T-helper 2 cell treated with Interferon-gamma antibody and Interleukin-4, amounts not matched to agents 100 ng/mL and 5 ng/mL, for 36 hours (primary cell): ENCODE measurements at places on chromosomes 2 and 18. TPM values are rescaled to one million over a fixed set of nuclear protein-coding genes. Genes with fewer than 3 reads are reported as not detected.

The DTNA gene
- 0.25 TPM in 1 of 2 replicates, not detected in the other for total RNA-seq

The CYP27C1 gene
- not detected in 2 replicates for total RNA-seq

The DES gene
- not detected in 2 replicates for total RNA-seq

The IL36RN gene
- total RNA-seq = not detected in 2 replicates

The NMUR1 gene
- 6.9 and 8.1 TPM in 2 replicates for total RNA-seq

The NUP35 gene
- 23.4 and 23.7 TPM in 2 replicates for total RNA-seq

The HES6 gene
- total RNA-seq = 5.9 and 8.0 TPM in 2 replicates

The SCN7A gene
- total RNA-seq = not detected in 2 replicates

The TBC1D8 gene
- 0.66 and 0.73 TPM in 2 replicates for total RNA-seq

The CD8B2 gene
- total RNA-seq = 0.11 TPM in 1 of 2 replicates, not detected in the other

The C2orf81 gene
- total RNA-seq = 1.0 and 1.5 TPM in 2 replicates

The SFTPB gene
- total RNA-seq = not detected in 2 replicates

The NYAP2 gene
- total RNA-seq = not detected in 2 replicates

The EPHA4 gene
- 6.6 and 7.0 TPM in 2 replicates for total RNA-seq

The ZNF638 gene
- total RNA-seq = 93.3 and 96.0 TPM in 2 replicates

The MC2R gene
- total RNA-seq = not detected in 2 replicates

The SCYGR4 gene
- not detected in 2 replicates for total RNA-seq

The BOK gene
- total RNA-seq = 0.05 TPM in 1 of 2 replicates, not detected in the other

The SMC6 gene
- total RNA-seq = 43.3 and 43.4 TPM in 2 replicates

The SP5 gene
- 0.09 TPM in 1 of 2 replicates, not detected in the other for total RNA-seq

The SIX3 gene
- 0.14 and 0.18 TPM in 2 replicates for total RNA-seq

The CYP27A1 gene
- 0.18 TPM in 1 of 2 replicates, not detected in the other for total RNA-seq

The CYS1 gene
- 0.70 and 0.73 TPM in 2 replicates for total RNA-seq

The CLEC4F gene
- not detected in 2 replicates for total RNA-seq

The AQP12A gene
- total RNA-seq = not detected in 2 replicates

The SUMO1 gene
- total RNA-seq = 99.3 and 100 TPM in 2 replicates

The CBLN2 gene
- total RNA-seq = not detected in 2 replicates

The FBXO36 gene
- 0.41 and 0.52 TPM in 2 replicates for total RNA-seq

The CPSF3 gene
- total RNA-seq = 54.7 and 56.2 TPM in 2 replicates

The DLX1 gene
- not detected in 2 replicates for total RNA-seq

The TWSG1 gene
- 7.1 and 8.1 TPM in 2 replicates for total RNA-seq

The CFAP53 gene
- 0.34 and 0.55 TPM in 2 replicates for total RNA-seq

The LCT gene
- 0.64 and 0.86 TPM in 2 replicates for total RNA-seq

The HSBP1L1 gene
- total RNA-seq = 7.0 and 8.0 TPM in 2 replicates

The OST4 gene
- 351 and 367 TPM in 2 replicates for total RNA-seq

The ALLC gene
- not detected in 2 replicates for total RNA-seq

The CCDC102B gene
- 1.7 and 2.4 TPM in 2 replicates for total RNA-seq

The IL37 gene
- total RNA-seq = not detected in 2 replicates

The PSMA8 gene
- 1.6 and 1.7 TPM in 2 replicates for total RNA-seq

The MARCHF4 gene
- not detected in 2 replicates for total RNA-seq

The CPLX4 gene
- not detected in 2 replicates for total RNA-seq

The SRD5A2 gene
- 0.05 TPM in 2 replicates for total RNA-seq

The RBM44 gene
- 0.84 and 0.93 TPM in 2 replicates for total RNA-seq

The TSGA10 gene
- 2.5 and 3.5 TPM in 2 replicates for total RNA-seq

The CNTNAP5 gene
- total RNA-seq = not detected in 2 replicates

The CSRNP3 gene
- not detected in 2 replicates for total RNA-seq

The CDKL4 gene
- 0.59 and 0.80 TPM in 2 replicates for total RNA-seq

The WNT10A gene
- 0.16 and 0.20 TPM in 2 replicates for total RNA-seq

The DNER gene
- not detected in 2 replicates for total RNA-seq

The DYNAP gene
- total RNA-seq = not detected in 2 replicates

The RBM43 gene
- 3.9 and 4.2 TPM in 2 replicates for total RNA-seq

The TRABD2A gene
- 64.9 and 67.5 TPM in 2 replicates for total RNA-seq

The MRO gene
- total RNA-seq = not detected in 2 replicates

The SP110 gene
- 129 and 131 TPM in 2 replicates for total RNA-seq

The DSEL gene
- 0.02 TPM in 1 of 2 replicates, not detected in the other for total RNA-seq
